Placental pericyte (primary cell): ENCODE measurements at places on chromosomes 5 and 9. TPM values are rescaled to one million over a fixed set of nuclear protein-coding genes. Genes with fewer than 3 reads are reported as not detected.

PARP8 gene
- 13.9 and 16.9 TPM in 2 replicates for total RNA-seq

GPRIN1 gene
- total RNA-seq: 1.8 and 11.9 TPM in 2 replicates

DMRTA1 gene
- total RNA-seq: 0.66 and 1.0 TPM in 2 replicates

ADAMTS2 gene
- total RNA-seq: 8.1 and 33.2 TPM in 2 replicates

CCNI2 gene
- total RNA-seq: not detected in 2 replicates

OR13J1 gene
- not detected in 2 replicates for total RNA-seq
